T-helper 1 cell (primary cell): ENCODE measurements at places on chromosomes 16 and 17.
A peak's percentile ranks its signal among the peaks of the same experiment; 100 is the strongest.

DNA sequence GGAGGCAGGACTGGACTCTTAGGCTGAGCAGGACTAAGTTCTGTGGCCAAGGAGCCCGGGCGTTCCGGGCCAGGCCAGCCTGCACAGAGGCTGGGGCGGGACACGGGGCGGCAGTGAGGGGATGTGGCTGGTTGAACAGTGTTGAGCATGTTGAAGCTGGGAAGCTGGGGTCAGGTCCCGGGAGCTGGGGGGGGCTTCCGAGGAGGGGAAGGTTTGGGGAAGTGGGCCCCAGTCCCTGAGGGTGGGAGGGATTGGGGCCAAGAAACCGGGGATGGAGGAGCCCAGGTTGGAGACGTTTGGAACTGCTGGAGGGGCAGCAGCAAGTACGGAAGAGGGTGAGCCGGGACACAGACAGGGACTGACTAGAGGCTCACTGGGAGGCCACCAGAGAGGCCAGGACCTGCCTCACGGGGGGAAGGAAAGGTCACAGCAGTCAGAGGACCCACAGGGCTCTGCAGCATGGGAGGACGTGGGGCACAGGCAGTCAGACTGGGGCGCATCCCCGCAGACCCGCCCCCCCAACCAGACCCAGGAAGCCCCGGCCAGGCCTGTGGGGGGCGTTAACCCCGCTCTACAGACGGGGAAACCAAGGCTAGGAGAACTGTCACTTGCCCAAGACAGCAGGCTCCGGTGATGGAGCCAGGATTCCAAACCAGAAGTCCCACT lies 9.5 kb downstream of the TAX1BP3 start:
- DNase-seq = no peak

- no peak for DNase-seq
These were observed 146.3 kb downstream of the SLC39A11 start for GRCh38 chr17:72946156-72946555.

DNA sequence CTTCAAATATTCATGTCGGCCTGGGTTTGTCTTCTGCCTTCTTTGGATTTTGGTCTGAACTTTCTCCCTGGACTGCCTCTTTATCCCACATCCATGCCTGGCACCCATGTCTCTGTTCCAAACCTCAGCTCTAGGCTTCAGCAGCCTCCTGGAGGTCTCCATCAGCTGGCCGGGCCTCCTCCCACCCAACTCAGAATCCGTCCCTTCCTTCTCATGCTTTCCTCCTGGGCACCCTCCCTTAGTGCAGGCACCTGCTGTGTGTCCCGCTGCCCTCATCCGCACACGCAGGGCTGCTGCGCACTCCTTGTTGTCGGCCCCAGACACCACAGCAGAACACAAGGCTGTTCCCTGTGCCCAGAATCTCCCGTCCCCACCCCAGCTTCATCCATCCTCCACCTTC lies 14.0 kb downstream of the LDHD start:
- no peak for DNase-seq

GRCh38 chr16:79287424-79287917 lies 313.1 kb downstream of the MAF start:
- no peak for DNase-seq

- no peak for DNase-seq
These were observed 18.7 kb downstream of the ITGAL start for GRCh38 chr16:30491229-30491628.

DNA sequence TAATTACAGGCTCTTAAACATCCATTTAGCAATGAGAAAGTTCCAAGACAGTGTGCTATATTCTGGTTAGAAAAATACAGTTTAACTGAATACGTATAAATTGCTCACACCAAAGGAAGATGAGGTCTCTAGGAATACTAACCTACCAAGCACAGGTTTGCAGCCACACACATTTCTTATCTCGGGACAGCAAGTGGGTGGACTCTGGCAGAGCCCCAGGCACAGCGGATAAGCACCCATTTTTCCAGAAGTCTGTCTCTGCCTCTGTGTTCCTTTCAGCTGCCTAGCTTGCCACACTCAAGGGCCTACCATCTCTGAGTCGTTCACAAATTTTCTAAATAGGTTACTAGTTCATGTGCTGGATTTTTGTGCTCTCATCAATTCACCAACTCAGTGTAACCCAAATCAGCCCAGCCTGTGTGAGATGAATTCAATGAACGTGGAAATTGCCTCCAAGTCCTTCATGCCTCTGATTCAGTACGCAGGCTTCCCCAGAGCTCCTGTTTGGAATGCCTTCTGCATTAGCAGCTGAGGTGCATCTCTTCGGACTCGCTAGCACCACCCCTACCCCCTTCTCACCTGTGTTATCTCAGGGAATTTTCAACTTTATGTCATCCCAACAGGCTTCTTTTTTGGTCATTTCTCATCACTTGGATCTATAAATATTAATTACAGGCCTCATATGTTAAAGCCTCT lies 581.0 kb upstream of the CDH11 start:
- DNase-seq = no peak

DNA sequence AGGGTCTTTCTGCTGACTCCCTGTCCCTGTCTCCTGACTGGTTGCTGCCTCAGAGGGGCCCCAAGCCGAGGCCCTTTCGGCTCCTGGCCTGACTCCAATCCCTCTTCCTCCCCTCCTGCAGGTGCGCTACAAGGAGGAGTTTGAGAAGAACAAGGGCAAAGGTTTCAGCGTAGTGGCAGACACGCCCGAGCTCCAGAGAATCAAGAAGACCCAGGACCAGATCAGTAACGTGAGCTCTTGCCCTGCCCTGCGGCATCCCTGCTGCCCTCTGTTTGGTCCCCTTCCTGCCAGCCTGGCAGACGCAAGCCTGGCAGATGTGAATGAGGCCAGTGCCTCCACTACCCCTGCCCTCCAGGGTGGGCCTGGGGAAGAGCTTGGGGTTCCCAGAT lies 27.1 kb upstream of the LASP1NB start:
- no peak for DNase-seq

DNA sequence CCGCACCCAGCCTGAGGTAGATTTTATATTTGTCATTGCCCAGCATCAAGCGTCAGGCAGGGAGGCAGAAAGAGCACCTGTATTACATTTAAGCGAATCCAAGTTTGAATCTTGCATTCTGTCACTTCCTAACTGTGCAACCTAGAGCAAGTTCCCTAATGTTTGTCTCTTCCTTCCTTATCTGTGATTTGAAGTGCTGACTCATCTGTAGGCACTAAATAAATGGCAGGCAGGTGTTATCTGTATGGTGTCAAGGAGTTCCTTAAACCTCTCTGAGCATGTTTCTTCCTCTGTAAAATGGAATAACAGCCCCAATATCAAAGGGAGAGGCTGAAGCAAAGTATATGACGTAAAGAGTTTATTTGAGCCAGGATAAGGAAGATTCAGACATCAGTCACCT lies 24.3 kb downstream of the GP2 start:
- no peak for DNase-seq

GRCh38 chr17:28811651-28812090 lies 30.9 kb downstream of the FAM222B start:
- no peak for DNase-seq

GRCh38 chr17:6473128-6473767 lies 29.0 kb downstream of the PIMREG start:
- DNase-seq = peak; percentile 45

- no peak for DNase-seq
These were observed 79.6 kb downstream of the BRIP1 start for GRCh38 chr17:61783556-61784304.

- DNase-seq = no peak
These were observed at the start of gene HOXB6 for GRCh38 chr17:48604770-48605329. Gene HOXB6, minus strand, starts transcription at chr17:48604986. Its CDS starts 6,836 bp downstream, at chr17:48598150.

GRCh38 chr17:12301551-12301950 lies 280.9 kb downstream of the MAP2K4 start:
- DNase-seq = no peak
